ENCODE measurements at places on chromosomes 13 and 19. TPM values are rescaled to one million over a fixed set of nuclear protein-coding genes. Genes with fewer than 3 reads are reported as not detected.

The KCNJ14 gene
- 1.7 TPM for total RNA-seq

The PSG2 gene
- total RNA-seq: not detected

The SSC5D gene
- total RNA-seq: 0.10 TPM

The DACH1 gene
- 0.42 TPM for total RNA-seq

The B3GNT3 gene
- 0.10 TPM for total RNA-seq

The OR7C1 gene
- total RNA-seq: not detected

Data from mononuclear cell (primary cell).